ENCODE measurements at places on chromosomes 5 and 9.

DNA sequence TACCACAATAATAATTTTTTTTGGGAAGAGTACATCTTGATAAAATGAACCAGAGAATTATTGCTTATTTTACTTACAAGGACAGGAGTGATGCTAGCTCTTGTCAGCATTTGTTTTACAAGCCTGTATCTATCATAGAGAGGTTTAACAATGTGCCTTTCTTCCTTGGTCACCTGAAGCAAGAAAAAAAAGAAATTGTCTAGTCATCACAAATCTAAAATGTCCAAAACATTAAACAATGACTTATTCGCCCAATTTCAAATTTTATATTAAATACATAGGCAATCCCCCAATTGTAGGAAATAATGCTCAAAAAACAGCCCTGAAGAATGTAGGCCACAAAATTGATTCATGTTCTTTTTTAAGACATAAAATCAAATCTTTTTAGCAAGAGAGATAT lies 56.6 kb downstream of the PKD2L2 start:
- no peak for DNase-seq

DNA sequence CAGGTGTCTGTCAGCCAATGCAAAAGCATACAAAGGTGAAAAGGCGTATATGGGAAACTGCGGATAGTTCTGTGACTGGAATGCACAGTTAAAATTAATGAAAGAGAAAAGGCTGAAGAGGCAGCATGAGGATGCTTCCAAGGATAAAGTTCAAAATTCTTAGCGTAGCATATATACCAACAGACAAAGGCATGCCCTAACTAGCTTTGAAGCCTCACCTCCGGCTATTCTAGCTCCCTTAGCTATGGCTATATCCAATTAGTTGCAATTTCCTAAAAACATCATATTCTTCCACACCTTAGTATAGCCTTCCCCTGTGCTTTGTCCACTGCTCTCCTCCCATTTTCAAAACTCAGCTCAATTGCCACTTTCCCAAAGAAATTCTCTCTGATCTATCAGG lies 1.4 kb upstream of the DNAJA1 start:
- DNase-seq, result no peak

GRCh38 chr9:132008184-132008803 lies 71.4 kb downstream of the MED27 start:
- no peak for DNase-seq

GRCh38 chr9:87016681-87017080 lies 69.4 kb upstream of the GAS1 start:
- no peak for DNase-seq

DNA sequence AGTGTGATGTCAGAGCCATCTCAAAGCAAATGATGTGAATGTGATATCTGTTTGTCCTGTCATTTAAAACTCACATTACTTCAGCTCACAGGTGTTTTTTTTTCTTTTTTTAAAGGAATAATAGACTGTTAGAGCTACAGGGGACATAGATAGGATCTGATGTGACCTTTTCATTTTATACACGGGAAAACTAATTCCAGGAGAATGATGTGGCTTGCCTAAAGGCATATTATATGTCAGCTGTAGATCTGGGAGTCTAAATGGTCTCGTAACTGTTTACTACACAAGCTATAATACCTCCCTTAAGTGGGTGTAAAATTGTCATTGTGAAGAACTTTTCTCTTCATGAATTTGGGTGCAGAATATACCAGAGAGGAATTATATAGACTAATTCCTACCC lies 2.0 kb downstream of the NMUR2 start:
- no peak for DNase-seq

DNA sequence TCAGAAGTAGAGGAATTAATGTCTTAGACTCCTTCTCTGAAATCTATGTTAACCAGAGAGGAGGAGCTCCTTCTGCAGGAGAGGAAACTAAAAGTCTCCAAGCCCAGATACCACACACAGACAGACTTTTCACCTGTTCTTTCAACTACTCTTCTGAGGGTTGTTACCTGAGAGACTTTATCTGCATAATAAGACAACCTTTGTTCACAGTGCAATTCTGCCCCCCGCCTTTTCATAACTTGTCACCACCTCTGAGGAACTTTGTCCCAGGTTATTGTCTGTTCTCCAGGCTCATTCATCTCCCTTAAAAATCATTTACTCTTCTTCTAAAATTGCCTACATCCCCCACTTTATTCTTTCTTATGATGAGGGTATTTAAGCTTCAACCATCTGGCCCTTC lies 9.4 kb upstream of the GALNT10 start:
- no peak for DNase-seq

- DNase-seq, result no peak
Observed at GRCh38 chr5:106086352-106086751, 1584.4 kb downstream of the EFNA5 start.

- no peak for DNase-seq
Observed at GRCh38 chr9:34686732-34687131, 4.3 kb downstream of the CCL19 start.

DNA sequence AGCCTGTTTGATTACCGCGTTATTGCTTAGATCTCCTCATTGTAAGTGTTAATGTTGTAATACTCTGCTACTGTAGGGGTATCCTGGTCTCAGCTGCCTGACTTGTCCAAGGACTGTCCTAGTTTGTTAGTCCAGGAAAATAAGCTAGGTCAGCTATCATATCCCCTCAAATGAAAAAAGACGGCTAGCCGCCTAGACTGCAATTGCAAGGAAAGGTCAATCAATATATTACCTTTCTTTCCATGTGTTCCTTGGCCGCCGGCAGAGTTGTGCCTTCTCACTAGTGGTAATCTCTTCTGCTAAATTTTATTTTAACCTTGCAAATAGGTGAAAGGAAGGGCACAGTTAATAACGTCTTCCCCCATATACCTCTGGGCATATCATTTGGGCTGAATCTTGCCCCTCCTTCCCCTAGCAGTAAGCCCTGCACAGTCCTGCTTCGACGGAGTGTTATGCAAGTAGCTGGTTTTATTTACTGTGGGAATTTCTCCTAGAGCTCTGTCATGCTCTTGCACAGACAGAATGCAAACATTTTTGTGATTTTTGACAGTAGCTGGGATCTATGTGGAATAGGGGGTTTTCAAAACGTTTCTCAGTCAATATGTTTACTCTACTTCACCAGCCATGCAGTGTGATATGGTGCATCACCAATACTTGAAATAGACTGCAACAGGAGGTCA lies 288.5 kb downstream of the MAST4 start:
- DNase-seq, result no peak

DNA sequence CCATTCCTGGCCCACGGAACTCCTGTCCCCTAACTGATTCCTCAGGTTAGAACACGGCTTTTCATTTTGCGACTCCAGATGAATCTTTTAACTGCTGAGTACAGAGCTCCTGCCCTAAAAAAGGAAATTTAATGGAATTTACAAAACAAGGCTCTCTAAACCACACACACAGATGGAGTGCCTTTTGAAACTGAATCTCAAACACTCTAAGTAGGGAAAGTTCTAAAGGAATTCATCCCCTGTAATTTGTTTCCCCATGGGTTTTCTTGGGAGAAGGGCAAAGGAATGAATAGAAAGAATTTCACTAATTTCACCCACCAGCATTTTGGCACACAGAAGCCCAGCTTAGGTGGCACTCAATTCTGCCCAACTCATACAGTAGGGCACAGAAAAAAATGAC lies 106.5 kb downstream of the THBS4 start:
- DNase-seq, result no peak
